Vagina (tissue), 2 donors: ENCODE measurements at places on chromosomes 11 and 22. TPM values are rescaled to one million over a fixed set of nuclear protein-coding genes. Genes with fewer than 3 reads are reported as not detected.

- DNase-seq: no peak
Measured at GRCh38 chr11:64359712-64360445, 917 bp downstream of the RPS6KA4 start.

- DNase-seq: peak; percentile 32
Measured at GRCh38 chr11:12042215-12042676, 33.8 kb upstream of the DKK3 start.

- no peak for DNase-seq
Measured at GRCh38 chr22:50173311-50173982, 2.9 kb downstream of the PANX2 start.

- DNase-seq: no peak
Measured at GRCh38 chr11:99687320-99687719, 666.6 kb downstream of the CNTN5 start.

DNA sequence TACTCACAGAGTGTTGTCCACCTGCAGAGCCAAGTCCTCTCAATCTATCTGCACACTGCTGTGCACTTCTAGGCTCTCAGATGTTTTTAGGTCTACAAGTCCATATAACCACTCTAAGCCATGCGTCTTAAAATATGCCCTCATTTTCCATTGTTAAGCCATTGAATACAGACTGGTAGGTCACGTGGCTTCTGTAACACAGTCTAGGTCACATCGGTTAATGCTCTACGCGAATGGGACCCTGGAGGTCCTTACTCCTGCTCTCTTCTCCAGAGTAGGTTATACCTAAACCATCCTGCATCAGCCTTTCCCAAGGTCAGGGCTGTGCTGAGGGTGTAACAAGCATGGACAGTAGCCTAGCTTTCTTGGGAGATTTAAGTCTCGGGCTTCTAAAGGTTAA, 819 bp downstream of the JAML start:
- DNase-seq: no peak

DNA sequence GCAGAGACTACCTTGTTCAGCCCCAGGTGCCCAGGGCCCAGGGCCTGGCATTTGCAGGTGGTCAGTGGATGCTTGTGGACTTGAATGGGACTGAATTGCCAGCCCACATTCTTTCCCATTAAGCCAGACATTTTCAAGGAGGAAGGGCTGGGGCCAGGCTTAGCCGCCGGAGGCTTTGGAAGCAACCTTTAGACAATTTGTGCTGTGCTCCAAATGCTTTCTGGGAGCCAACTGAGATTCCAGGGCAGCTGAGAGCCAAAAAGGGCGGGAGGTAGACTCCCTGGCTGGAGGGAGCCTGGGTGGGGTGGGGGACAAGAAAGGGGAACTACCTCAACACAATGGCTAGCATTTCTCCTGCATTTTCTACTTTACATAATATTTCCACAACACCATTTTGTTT, 54.8 kb upstream of the TIMP3 start:
- DNase-seq: no peak

DNA sequence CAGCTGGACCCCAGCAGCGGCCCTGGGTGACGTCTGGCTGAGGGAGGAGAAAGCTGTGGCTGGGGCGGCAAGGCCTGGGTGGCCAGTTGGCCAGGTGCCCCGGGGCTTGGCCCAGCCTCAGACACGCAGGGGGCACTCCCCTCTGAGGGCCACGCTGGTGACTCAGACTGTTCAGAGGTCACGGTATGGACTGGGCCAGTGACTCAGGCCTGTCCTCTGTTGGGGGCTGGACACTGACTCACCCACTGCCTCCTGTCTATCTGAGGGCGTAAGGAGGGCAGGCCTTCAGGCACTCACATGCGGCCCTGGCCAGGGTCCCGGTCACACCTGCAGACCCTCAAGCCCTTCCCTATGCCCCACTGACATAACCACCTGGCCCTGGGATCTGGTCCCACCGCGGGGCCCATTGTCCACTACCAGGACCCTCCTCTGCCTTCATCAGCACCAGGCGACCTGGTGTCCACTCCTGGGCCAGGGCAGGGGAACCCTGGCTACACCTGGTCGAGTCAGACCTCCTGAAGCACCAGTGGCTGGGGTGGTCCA, 3.7 kb upstream of the MUC5AC start:
- no peak for DNase-seq

GRCh38 chr22:35335468-35335867, 35.8 kb downstream of the TOM1 start:
- no peak for DNase-seq

Gene CHRM1
- total RNA-seq: not detected

Gene MYBPC3
- not detected for total RNA-seq

Gene OR4D5
- total RNA-seq: not detected

Gene SULT4A1
- 3.2 TPM for total RNA-seq
